ENCODE measurements at places on chromosomes 1 and 21.

GRCh38 chr1:30275926-30276764, 447.2 kb downstream of the MATN1 start:
- no peak for DNase-seq

DNA sequence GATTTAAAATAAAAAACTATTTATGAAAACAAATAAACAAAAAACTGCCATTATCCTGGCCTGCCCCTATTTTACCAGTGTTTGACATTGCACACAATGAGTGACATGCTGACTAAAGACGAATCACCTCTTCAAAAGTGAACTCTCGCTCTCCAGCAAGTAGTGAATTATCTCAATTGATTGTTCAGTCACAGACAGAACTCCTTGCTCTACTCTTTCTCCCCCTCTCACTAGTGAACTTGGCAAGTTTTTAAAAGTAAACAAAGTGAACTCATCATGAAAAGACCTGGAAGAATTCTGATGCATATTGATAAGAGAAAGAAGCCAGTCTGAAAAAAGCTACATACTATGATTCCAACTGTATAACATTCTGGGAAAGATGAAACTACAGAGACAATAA, 4.7 kb upstream of the C1orf52 start:
- no peak for DNase-seq

DNA sequence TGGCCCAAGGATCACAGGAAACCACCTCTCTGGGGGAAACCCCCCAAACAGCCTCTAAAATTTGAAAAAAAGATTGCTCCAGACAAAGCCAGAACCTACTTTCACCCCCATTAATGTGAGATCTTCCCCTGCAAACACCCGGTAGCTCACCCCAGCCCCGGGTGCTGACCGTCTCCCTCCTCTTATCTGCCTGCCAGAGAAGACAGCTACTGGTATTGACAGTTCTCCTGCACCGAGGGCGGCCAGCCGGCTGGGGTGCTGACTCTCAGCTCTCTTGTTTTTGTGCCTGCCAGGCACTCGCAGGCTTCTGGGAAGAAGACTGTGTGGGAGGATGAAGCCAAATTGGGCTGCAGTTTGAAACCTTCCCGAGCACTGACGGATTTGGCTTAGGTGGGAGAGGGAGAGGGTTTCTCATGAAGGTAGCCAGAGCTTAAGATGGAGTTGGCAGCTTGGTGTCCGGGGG, 48.2 kb downstream of the RASSF5 start:
- no peak for DNase-seq

DNA sequence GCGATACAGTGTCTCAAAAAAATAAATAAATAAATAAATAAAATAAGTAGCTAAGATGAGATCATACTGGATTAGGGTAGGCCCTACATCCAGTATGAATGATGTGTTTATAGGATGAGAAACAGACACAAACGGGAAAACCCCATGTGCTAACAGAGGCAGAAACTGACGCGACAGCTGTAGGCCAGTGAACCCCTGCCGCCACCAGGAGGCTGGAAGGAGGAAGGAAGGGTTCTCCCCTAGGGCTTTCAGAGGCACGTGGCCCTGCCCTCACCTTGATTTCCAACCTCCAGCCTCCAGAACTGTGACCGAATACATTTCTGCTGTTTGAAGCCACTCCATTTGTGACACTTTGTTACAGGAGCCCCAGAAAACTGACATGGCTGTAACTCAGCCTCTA, 38.5 kb downstream of the CHD5 start:
- no peak for DNase-seq

DNA sequence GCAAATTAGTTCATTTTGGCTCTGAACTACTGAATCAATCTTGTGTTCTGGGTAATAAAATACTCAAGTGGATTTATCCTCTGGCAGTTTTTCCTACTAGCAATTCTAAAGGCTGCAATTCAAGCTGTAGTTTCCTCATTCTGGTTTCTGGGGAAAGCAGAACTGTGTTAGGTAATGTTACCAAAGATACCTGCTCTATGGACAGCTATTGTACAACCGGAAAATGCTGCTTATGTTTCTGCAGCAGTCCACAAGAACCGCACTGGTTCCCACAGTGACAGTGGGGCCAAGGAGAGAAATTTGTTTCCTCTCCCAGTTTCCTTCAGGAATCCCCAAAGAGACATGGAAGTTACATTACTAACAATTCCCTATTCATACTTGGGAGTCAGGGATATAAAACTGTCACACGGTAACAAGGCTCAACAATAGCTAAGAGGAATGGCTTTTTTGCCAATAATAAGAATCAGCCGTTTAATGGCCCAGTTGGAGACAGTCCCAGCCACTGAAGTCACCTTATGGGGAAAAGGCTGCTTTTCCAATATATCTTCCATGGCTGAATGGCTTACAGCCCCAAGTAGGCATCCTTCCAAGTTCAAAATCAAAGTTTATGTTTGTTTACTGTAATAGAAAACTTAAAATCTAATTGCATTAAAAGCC, 52.6 kb downstream of the PCNX2 start:
- no peak for DNase-seq

DNA sequence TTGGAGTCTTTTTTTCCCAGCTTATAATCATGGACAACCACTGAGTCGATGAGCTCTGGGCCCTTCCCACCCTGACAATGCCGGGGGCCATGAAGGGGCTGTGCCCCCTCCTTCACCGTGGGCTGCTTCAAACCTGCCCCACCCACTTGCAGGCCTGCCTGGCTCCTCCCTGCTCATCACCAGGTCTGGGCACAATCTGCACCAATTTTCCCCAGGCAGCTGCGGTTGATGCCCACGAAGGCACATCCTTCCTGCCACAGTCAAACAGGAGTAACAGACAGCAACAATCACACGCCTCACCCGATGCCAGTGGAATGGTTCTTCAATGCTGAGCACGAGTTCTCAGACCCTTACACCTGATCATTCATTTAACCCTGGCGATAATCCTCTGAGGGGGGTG, 18.9 kb downstream of the PGLYRP3 start:
- no peak for DNase-seq

- no peak for DNase-seq
Observed at GRCh38 chr1:165616054-165616612, 14.9 kb upstream of the MGST3 start.

DNA sequence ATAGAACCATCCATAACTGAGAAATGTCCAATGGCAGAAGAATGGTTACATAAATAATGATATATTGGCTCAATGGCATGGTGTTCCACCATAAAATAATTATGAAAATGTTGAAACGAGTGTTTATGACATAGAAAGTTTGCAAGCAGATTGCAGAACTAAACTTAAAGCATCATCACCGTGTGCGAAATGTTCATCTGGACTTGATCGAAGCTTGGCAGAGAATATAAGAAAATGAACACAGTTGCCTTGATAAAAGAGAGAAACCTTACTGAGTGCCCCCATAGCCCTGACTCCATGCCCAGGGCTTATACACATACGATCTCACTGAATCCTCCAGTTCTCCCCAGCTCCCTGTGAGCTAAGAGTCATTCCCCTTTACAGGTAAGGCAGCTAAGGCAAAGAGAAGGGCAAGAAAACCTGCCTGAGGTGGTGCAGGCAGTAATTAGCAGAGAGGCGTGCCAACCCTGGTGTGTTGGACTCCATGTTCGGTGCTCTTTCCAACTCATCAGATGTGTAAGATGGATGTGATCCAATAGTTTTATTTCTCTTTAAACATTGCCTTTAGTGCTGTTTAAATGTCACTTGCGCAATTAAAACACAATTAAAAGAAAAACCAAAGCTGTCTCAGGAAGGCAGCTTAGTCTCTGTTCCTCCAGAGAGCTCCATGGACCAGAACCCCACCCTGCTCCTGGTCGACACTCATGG, 21.8 kb upstream of the SPOCD1 start:
- DNase-seq = no peak

DNA sequence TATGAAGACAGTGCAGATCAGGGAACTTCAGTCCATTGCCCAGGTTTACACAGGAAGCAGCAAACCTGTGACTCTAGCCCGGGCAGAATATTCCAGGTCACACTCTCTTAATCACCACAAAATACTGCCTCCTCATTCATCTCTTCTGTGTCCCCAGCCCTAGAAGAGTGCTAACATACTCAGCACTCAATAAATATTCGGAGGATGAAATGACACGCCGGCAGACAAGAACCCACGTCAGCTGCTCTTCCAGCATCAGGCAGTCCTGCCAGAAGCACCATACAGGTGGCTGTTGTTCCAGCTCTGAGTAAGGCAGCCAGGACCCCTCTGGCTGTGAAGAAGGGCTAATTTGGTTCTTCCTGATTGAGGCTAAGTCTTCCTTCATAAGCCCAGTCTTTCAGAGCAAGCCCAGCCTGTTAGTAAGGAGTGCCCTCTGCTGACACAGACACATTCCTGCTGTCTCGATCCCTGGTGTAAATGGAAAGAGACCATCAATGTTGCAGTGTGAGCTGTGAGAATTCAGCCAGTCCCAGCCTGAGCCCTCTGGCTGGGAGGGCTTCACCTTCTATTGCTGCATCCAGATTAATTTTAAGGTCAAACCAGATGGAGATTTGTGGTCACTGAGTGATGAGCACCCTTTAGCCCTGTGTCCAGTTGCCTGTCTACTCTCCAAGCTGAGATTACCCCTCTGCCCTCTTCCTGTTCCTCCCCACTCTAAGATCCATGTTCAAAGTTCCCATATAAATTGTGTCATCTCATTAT, 45.0 kb upstream of the KIRREL1 start:
- no peak for DNase-seq

GRCh38 chr1:7269525-7269924, 484.3 kb downstream of the CAMTA1 start:
- DNase-seq = no peak

GRCh38 chr1:203671047-203671446, 44.4 kb downstream of the ATP2B4 start:
- DNase-seq = no peak

GRCh38 chr21:42741066-42741465, 87.6 kb downstream of the PDE9A start:
- DNase-seq = no peak

DNA sequence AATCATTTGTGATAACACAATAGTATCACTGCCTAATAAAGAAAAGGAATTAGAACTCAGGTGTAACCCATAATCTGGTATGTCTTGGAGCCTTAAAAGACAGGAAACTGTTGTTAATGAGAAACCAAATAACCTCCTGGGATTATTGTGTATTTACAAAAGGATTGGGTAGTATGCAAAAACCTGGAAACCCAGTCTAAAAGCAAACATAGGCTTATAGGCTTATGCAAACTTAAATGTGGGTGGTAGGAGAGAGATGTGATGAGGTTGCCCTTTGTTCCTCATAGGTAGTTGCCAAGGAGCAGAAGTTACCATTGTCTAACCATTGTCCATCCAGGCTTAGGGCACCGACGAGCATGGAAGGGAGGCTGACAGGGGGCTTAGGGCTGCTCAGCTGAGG, 165.8 kb downstream of the AK5 start:
- DNase-seq = no peak

DNA sequence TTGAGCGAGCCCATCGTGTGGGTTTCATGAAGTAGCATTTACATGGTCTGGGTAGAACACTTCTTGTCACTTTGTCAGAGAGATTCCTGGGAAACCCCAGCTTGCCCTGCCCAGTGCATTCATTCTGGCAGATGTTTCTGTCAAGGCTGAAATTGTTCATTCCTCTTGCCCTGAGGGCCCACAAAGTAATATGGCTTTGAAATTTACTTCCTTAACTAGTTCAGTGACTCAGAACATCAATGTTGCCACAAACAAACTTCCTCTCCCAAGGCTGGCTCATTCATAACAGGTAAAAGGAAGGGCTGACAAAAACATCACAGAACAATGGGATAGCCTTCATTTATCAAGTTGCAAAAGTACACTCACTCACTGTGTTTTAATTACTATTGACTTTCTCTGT, 5.0 kb upstream of the KIAA0040 start:
- DNase-seq = no peak

GRCh38 chr1:208349694-208350330, 105.6 kb upstream of the PLXNA2 start:
- no peak for DNase-seq

GRCh38 chr1:1019122-1019999, 559 bp upstream of the AGRN start:
- no peak for DNase-seq

- DNase-seq = no peak
Observed at GRCh38 chr1:159943908-159944622, 1.3 kb downstream of the IGSF9 start.

GRCh38 chr1:35932941-35933340, 2.0 kb downstream of the AGO3 start:
- no peak for DNase-seq

GRCh38 chr1:101193733-101194169, 43.1 kb upstream of the S1PR1 start:
- no peak for DNase-seq

DNA sequence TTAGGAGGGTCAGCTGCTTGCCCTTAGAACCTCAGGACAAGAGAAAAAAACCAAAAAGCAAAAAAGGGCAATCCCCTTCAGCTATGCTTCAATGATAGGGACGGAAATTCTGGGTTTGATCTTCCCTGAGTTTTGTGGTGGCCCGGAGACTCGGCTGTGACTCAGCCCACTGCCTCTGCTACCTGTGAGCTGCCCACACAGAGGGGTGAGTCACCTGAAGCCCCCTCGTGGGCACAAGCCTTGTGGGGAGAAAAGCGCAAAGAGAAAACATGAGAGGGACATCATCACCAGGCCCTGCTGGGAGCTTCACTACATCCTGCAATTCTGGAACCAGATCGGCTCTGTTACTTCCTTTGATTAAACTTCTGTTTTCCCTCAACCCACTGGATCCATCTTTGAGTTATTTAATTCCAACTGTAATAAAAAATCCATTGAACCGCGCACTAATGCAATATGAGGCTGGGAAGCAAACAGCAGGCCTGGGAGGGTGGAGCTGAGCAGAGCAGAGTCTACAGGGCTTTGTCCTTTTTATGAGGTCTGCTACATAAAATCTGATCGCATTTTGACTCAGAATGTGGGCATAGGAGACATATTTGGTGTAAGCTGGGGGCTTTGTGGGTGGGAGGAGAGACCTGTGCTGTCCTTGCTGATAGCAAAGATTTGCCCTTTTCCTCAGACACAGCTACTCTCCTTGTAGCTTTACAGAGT, 58.7 kb upstream of the STUM start:
- DNase-seq = no peak

DNA sequence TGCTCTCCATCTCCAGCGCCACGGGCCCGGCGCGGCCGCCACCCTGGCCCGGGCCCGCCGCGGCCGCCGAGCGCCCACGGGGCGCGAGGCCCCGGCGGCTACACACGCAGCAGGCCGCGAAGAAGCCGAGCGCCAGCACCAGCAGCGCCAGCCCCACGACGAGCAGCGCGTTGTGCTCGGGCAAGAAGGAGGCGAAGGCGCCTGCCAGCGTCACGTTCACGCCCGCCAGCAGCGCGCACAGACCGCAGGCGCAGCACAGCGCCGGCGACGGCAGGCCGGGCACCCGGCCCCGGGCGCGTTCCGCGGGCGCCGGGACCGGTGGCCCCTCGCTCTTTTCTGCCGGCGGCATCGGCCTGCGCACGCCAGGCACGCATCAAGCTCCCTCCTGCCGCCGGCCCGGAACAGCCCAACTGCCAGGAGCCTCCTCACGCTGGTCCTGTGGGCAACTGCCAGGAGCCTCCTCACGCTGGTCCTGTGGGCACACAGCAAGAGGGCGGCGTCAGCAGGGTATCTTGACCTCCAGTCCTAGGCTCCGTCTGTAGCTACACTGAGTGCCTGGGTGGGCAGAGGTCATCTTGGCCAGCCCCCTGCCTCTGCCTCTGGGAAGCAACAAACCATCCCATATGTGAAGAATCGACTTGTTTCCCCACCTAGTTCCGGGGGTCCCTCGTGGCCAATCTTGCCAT, 18.1 kb downstream of the KNCN start:
- no peak for DNase-seq
